Activated T-helper 9 cell treated with anti-CD3 and anti-CD28 coated beads, Interleukin-2, amount 50 U/mL, for 16 hours (primary cell): ENCODE measurements at places on chromosomes 16 and 17.

GRCh38 chr16:57815987-57816745 lies 13.9 kb upstream of the KIFC3 start:
- peak; percentile 38 for DNase-seq

DNA sequence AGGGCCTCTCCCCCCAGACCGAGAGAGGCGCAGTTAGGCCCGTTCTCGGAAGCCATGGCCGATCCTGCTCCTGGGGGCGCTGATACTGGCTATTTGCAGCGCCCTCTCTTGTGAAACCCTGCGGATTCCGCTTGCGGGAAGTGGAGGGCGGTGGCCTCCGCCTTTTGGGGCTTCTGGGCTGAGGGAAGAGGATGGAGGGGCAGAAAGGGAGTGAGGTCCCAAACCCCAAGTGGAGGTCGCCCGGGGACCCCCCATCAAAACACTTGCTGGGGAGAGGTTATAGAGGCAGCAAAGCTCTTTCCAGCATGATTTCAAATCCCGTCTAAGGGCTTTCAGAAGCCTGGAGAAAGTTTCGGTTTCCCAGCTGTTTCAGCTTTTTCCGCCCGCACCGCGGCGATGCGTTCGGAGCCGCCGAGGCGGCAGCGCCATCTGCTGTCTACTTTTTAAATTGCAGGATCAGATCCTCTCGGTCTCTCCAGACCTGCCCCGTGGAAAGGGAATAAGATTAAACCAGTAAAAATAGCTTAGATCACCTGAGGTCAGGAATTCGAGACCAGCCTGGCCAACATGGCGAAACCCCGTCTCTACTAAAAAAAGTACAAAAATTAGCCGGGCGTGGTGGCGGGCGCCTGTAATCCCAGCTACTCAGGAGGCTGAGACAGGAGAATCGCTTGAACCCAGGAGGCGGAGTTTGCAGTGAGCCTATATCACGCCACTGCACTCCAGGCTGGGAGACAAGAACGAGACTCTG lies 15.8 kb downstream of the SNX20 start:
- peak; percentile 66 for DNase-seq

DNA sequence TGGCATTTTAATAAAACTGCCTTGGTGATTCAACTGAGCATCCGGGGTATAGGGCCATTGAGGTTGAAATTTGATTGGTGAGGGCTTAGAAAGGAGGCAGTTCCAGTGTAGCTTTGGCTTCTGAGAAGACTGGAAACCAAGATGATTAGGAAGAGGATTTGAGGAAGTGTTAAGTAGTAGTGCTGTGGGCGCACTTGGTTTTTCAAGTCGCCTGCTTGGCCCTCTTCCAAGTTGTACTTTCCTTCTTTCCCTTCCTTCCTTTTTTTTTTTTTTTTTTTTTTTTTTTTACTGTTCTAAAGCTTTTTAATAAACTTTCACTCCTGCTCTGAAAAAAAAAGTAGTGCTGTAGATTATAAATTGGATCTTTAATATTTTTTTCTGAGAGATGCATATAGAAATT lies 320.5 kb downstream of the UTP18 start:
- no peak for DNase-seq

DNA sequence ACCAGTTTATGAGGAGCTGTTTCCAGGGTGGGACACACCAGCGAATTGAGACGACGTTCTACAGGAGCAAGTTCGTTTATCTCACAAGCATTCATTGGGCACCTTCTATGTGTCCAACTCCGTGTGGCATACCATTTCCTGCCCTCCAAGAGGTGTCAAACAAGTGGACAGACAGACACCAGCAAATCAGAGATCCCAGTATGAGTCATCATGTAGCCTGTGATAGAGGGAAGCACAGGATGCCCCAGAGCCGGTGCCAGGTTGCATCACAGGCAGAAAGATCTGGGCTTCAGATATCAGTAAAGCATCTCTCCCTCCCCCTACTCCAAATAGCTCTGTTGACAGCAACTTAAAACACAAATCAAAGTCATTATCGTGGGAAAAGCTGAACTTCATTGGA lies 31.8 kb upstream of the MAF start:
- DNase-seq = no peak

GRCh38 chr17:60149691-60150582 lies at the start of gene CA4:
TSS of gene CA4 (plus strand) at chr17:60149973. CDS start at chr17:60150035, 62 bp downstream.
- no peak for DNase-seq

GRCh38 chr17:62186841-62187240 lies 121.8 kb upstream of the MED13 start:
- DNase-seq = no peak

DNA sequence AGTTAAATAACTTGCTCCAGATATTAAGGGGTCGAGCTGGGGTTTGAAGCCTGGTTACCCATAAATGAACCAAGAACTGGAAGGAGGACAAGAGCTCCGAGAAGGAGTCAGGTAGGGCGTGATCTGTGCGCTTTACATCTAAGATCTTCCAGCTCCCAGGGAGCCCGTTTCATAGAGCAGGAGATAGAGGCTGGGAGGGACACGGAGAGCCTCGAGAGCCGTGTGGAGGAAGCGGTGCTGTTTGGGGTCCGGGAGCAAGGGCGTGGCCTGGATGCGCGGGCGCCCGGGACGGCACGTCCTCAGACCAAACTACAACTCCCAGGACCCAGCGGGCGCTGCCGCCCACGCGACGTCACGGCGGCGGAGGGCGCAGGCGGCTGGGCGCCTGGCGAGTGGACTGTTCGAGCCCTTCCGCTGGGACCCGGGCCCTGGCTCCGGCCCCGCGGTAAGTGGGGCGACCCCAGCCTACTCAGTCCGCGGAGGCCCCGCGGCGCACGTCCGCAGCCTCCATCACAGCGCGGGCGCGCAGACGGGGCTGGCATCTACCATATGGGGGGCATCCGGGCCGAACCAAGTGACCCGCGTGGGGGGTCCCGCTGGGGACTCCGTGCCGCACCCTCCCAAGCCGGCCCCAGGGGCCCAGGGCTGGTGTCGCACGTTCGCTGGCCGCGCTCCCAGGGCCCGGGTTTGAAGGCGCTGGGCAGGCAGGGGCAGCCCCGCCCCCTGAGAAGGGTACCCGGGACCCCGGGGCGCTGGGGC lies at the start of gene BCKDK:
TSS of gene BCKDK (plus strand) at position 352 of the 759 bp plus-strand sequence. CDS start 838 bp downstream, outside the sequence.
- DNase-seq = peak; percentile 63

GRCh38 chr16:14668556-14669223 lies 25.4 kb downstream of the PLA2G10 start:
- no peak for DNase-seq

- no peak for DNase-seq
Measured at GRCh38 chr17:14557480-14557879, 256.6 kb downstream of the HS3ST3B1 start.

DNA sequence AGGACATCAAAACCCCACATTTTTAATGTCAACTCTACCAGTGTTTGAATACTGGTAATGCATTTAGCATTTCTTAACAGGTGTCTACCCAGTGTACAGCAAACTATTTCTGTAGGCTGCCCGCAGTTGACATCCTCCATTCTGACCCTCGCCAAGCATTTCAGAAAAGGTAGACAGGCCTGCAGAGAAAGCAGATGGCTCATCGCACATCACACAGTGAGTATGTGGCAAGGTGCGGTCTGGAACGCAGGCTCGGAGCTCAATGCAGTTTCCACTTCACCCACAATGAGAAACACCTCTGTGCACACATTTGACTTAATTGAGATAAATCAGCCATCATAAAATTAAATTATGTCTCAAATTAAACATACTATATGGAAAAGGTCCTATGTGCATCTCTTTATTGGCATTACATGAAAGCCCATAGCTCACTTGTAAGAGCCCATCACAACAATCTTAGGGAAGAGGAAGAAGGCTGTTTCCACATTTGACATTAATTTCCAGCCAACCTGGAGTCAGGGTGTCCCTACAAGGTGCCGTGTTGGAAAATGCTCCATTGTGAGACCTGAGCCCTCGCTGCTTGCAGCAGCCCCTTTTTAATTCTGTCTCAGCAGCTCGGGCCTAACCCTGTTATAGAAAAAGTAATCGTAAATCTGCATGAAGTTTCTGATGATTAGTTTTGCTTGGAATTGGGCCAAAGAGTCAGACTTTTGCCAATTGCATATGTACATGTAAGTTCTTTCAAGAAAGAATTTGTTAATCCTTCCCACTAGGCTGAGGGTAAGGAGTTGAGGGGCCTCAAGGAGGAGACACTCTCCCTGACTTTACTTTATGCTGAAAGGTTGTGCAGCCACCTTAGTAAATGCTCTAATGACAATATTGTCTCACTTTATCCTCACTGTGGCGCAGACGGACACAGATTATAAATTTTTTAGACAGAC lies 378.7 kb upstream of the DYNLRB2 start:
- DNase-seq = no peak

- DNase-seq = no peak
Measured at GRCh38 chr16:53922807-53923571, 219.0 kb downstream of the FTO start.

DNA sequence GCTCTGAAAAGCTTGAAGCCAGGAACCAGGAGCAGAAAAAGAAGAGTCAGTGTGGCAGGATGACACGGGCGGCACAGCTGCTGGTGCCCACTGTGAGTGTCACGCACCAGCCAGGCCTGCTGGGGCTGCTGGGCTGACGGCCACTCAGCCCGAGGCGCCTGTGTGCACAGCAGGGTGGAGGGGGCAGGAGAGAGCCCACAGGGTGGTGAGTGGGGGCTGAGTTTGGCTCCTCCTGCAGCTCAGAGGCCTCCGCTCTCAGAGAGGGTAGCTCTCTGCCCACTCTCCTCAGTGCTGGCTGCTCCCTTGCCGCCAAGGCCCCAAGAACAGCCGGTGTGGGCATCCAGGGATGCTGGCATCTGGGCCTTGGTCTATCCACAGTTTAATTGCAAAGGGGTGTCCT lies 59.6 kb downstream of the GSG1L start:
- no peak for DNase-seq

- DNase-seq = peak; percentile 75
Measured at GRCh38 chr17:76523084-76524037, 14.1 kb downstream of the CYGB start.

- DNase-seq = no peak
Measured at GRCh38 chr17:7982173-7982572, 20.2 kb upstream of the GUCY2D start.

DNA sequence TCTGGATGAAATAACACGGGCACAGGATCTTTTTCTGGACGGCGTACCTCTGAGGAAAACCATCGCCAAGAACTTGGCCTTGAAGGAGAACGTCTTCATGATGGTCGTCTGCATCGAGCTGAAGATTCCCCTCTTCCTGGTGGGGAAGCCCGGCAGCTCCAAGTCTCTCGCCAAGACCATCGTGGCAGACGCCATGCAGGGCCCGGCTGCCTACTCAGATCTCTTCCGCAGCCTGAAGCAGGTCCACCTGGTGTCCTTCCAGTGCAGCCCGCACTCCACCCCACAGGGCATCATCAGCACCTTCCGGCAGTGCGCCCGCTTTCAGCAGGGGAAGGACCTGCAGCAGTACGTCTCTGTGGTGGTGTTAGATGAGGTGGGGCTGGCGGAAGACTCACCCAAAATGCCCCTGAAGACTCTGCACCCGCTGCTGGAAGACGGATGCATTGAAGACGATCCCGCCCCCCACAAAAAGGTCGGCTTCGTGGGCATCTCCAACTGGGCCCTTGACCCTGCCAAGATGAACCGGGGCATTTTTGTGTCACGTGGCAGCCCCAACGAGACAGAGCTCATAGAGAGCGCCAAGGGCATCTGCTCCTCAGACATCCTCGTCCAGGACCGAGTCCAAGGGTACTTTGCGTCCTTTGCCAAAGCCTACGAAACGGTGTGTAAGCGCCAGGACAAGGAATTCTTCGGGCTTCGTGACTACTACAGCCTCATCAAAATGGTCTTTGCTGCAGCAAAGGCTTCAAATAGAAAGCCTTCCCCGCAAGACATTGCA lies 68.3 kb upstream of the ENDOV start:
- DNase-seq = no peak

GRCh38 chr16:86044241-86044671 lies 145.3 kb downstream of the IRF8 start:
- DNase-seq = no peak

GRCh38 chr17:18921485-18921884 lies 30.5 kb upstream of the SLC5A10 start:
- no peak for DNase-seq

GRCh38 chr17:2202996-2203575 lies 100.5 kb downstream of the SMG6 start:
- no peak for DNase-seq

DNA sequence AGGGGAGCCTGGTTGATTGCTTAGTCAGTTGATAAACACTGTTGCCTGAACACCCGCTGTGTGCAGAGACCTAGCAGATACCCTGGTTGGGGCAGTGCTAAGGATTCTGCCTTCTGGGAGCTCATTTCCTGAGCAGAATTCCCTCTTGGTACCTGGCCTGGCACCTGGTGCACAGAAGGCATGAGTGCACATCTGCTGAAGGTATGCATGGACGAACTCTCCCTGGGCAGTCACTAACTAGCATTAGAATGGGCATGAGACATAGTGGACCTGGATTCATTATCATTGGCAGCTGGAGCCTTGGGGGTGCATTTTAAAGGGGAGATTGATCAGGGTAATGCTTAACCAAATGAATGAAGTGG lies 13.1 kb downstream of the ADCY7 start:
- DNase-seq = no peak

GRCh38 chr16:1333854-1334700 lies 632 bp downstream of the BAIAP3 start:
- DNase-seq = no peak

DNA sequence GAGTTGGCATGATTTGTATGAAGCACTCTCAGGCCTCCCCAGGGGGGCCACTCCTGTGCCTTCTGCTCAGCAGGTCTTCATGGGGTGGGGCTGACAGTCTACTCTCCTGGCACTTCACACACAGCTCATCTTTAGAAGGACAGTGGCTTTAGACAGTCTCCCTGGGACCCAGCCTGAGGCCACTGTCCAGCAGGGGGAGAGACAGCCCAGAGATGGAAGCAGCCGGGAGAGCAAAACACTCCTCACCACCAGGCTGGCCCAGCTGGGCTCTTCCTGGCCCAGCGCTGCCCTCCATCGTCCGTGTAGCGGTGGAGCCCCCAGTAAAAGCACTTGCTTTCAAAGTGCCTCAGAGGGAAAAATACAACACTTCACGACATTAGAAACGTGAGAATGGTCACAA lies 62.0 kb upstream of the CRHR1 start:
- DNase-seq = no peak

DNA sequence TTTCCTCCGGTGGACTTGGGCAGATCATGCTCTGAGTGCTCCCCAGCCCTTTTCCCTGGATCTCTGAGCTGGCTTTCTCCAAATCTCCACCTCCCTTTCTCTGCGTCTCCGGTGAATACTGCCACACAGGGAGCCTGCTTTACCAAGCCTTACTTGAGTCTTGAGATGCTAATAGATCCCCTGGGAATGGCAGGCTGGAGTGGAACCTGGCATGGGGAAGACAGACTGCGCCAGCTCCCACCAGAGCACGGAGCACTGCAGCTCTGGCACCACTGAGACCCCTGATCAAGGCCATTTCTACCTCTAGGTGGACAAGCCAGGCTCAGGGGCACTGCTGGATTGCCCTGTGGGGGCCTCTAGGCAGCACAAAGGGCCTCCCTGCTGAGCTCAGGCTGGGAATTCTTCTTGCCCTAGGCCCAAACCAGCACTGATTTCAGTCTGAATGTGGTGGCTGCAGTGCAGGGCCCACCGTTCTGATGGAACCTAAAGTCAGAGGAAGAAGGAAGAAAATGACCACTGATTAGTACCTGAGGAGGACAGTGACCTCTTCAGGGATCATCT lies 74.3 kb upstream of the CRHR1 start:
- DNase-seq = no peak
